Mesothelial cell of epicardium (in vitro differentiated cells): ENCODE measurements at places on chromosomes 6 and 20.

GRCh38 chr6:5569491-5569890 lies 308.2 kb downstream of the FARS2 start:
- H3K36me3 ChIP-seq: peaks cover 14% of the 10 kb centered on the region
- H3K4me1 ChIP-seq: no peaks in the 10 kb centered on the region
- H3K27me3 ChIP-seq: no peaks in the 10 kb centered on the region

- no peaks in the 10 kb centered on the region for H3K4me1 ChIP-seq
- no peak for DNase-seq
- no peak overlapping the region for H3K27ac ChIP-seq
- H3K27me3 ChIP-seq: peaks cover 4% of the 10 kb centered on the region
Measured at GRCh38 chr6:38837101-38837500, 122.0 kb downstream of the DNAH8 start.

DNA sequence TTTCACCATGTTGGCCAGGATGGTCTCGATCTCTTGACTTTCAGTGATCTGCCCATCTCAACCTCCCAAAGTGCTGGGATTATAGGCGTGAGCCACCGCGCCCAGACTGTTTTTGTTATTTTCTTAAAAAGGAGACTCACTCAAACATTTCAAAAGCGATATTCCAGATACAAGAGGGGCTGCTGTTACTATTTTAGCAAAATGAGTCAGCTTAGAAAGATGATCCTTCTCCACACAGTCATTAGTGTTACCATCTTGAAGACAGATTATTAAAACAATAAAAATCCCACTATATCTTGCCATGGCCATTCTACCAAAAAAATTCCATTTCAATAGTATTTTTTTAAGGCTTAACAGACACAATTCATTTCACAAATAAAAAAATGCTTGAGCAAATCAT lies 102.8 kb downstream of the PREP start:
- peaks cover 27% of the 10 kb centered on the region for H3K4me1 ChIP-seq
- no peak for DNase-seq
- peaks cover 21% of the 10 kb centered on the region for H3K36me3 ChIP-seq
- H3K27ac ChIP-seq: no peak overlapping the region
- no peak overlapping the region for H3K4me3 ChIP-seq

- H3K27ac ChIP-seq: peak overlapping the region; percentile 96
- H3K36me3 ChIP-seq: no peaks in the 10 kb centered on the region
- peak overlapping the region; percentile 92 for H3K4me3 ChIP-seq
- peaks cover 37% of the 10 kb centered on the region for H3K4me1 ChIP-seq
- H3K27me3 ChIP-seq: no peaks in the 10 kb centered on the region
Measured at GRCh38 chr20:58651559-58651945, 469 bp downstream of the STX16 start.

GRCh38 chr6:36685166-36685924 lies 6.8 kb downstream of the CDKN1A start:
- no peak overlapping the region for H3K27ac ChIP-seq
- no peak overlapping the region for H3K4me3 ChIP-seq
- peaks cover 5% of the 10 kb centered on the region for H3K36me3 ChIP-seq
- no peak for DNase-seq
- H3K27me3 ChIP-seq: peaks cover 4% of the 10 kb centered on the region

GRCh38 chr6:167047554-167047953 lies 48.4 kb downstream of the CEP43 start:
- no peaks in the 10 kb centered on the region for H3K4me1 ChIP-seq
- peaks cover 10% of the 10 kb centered on the region for H3K36me3 ChIP-seq
- no peak overlapping the region for H3K4me3 ChIP-seq
- no peaks in the 10 kb centered on the region for H3K27me3 ChIP-seq
- no peak overlapping the region for H3K27ac ChIP-seq
- no peak for DNase-seq
